ENCODE measurements at places on chromosomes 1 and 21.

DNA sequence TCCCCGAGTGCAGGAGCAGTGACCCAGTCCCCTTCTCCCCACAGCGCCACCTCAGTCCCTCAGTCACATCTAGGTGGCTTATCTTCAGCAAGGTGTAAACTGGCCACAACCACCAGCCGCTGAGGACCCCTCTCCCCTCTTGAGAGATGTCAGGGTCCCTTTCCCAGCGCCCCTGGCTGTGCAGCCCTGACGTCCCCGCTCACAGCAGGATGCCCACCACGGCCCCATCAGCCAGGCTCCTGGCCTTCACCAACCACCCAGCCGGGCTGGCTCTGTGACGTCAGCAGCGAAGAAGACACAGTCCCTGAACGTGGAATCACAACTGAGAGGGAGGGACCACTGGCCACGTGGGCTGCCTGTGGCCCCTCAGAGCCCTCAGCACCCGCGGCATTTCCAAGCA, 249.4 kb downstream of the NPHP4 start:
- H3K27me3 ChIP-seq = peaks cover 64% of the 10 kb centered on the region
- H3K4me3 ChIP-seq = no peak overlapping the region
- H3K36me3 ChIP-seq = no peaks in the 10 kb centered on the region
- no peak for DNase-seq

DNA sequence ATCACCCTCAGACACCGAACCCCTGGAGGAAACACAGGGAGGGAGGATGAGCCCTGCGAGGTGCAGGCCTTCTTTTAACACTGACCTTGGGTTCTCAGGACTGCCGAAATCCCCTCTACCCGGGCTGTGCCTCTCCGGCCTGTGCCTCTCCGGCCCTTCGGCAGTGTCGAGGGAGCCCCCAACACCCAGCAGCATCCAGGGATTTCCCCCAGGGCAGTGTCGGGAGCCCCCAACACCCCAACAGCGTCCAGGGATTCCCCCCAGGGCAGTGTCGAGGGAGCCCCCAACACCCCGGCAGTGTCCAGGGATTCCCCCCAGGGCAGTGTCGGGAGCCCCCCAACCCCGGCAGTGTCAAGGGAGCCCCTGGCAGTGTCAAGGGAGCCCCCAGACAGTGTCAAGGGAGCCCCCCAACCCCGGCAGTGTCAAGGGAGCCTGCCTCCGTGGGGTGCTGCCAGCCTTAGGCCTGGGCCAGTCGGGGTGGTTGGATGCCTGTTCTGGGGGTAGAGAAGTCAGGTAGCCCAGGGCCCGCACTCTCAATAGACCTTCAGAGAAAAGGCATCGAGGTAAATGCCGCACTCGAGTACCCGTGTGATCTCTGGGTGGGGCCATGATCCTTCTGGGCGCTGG, 57.5 kb downstream of the PRKCZ start:
- DNase-seq = no peak
- H3K4me3 ChIP-seq = no peak overlapping the region
- H3K4me1 ChIP-seq = no peaks in the 10 kb centered on the region
- no peak overlapping the region for H3K27ac ChIP-seq

- no peak overlapping the region for H3K27ac ChIP-seq
- H3K27me3 ChIP-seq = no peaks in the 10 kb centered on the region
- H3K36me3 ChIP-seq = no peaks in the 10 kb centered on the region
- DNase-seq = no peak
- H3K4me1 ChIP-seq = no peaks in the 10 kb centered on the region
These were observed 157.1 kb downstream of the DSCAM start for GRCh38 chr21:40689840-40690360.

GRCh38 chr1:53060579-53060978, 1.4 kb upstream of the PODN start:
- H3K4me1 ChIP-seq = peaks cover 10% of the 10 kb centered on the region
- H3K27me3 ChIP-seq = no peaks in the 10 kb centered on the region

GRCh38 chr1:100383743-100384405, 31.6 kb downstream of the CDC14A start:
- no peaks in the 10 kb centered on the region for H3K27me3 ChIP-seq
- peaks cover 6% of the 10 kb centered on the region for H3K36me3 ChIP-seq
- no peak overlapping the region for H3K27ac ChIP-seq

GRCh38 chr1:244603498-244603897, 49.4 kb upstream of the DESI2 start:
- H3K27me3 ChIP-seq = no peaks in the 10 kb centered on the region
- H3K4me3 ChIP-seq = no peak overlapping the region
- H3K4me1 ChIP-seq = no peaks in the 10 kb centered on the region

DNA sequence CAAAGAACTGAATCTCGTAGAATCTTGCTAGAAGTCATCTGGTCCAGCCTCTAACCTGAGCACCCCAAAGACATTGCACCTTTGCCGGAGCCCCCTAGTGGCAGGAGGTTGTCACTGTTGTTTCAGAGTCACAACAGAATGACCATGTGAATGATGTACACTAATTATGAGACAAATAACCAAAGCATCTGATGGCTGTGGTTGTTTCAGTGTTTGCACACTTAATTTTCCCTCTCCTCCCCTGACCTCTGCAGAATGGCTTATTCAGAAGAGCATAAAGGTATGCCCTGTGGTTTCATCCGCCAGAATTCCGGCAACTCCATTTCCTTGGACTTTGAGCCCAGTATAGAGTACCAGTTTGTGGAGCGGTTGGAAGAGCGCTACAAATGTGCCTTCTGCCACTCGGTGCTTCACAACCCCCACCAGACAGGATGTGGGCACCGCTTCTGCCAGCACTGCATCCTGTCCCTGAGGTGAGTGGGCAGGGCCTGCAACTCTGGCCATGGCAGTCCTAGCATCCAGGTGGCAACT, 26.4 kb downstream of the TRAF5 start:
- peaks cover 18% of the 10 kb centered on the region for H3K4me1 ChIP-seq
- peak; percentile 2 for DNase-seq
- H3K27ac ChIP-seq = no peak overlapping the region
- H3K36me3 ChIP-seq = no peaks in the 10 kb centered on the region
- no peaks in the 10 kb centered on the region for H3K27me3 ChIP-seq
- H3K4me3 ChIP-seq = no peak overlapping the region

GRCh38 chr1:209840611-209841010, 12.8 kb downstream of the UTP25 start:
- H3K4me3 ChIP-seq = no peak overlapping the region
- peaks cover 12% of the 10 kb centered on the region for H3K4me1 ChIP-seq
- H3K27ac ChIP-seq = peak overlapping the region; percentile 61
- peaks cover 100% of the 10 kb centered on the region for H3K36me3 ChIP-seq
- no peak for DNase-seq
- no peaks in the 10 kb centered on the region for H3K27me3 ChIP-seq

DNA sequence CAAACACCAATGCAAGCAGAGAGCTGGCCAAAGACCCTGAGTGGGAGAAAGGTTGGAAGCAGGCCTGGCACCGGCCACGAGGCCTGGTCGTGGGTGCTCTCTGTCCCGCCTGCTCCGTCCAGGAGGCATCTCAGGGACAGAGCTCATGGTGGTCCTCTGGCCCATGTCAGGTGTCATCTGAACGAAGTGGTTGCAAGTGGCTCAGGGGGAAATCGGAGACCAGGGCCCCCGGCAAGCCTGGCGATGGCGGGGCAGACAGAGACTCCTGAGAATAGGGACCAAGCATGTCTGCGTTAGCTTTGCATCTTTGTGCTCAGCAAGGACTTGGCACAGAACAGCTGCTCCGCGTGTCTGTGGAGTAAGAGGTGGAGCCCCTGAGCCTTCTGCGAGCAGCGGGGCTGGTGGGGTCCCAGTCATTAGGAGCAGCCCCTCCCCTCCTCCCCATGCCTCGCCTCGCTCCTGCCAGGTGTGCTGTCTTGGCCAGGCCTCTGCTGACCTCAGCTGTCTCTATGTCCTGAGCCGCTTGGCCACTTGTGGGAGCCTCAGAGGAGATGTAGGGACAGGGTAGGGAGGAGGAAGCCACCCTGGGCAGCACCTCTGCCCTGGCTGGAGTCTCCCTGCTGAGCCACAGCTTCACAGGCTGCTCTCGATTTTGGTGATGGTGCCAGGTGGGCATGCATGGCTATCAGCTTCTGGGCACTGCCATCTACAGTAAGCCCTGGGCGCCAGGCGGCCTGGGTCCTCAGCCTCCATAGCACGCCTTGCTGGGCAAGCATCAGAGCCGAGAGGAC, 362.9 kb upstream of the VAMP3 start:
- no peak overlapping the region for H3K4me3 ChIP-seq
- H3K36me3 ChIP-seq = no peaks in the 10 kb centered on the region
- H3K27me3 ChIP-seq = no peaks in the 10 kb centered on the region
- H3K4me1 ChIP-seq = no peaks in the 10 kb centered on the region
- no peak overlapping the region for H3K27ac ChIP-seq
- no peak for DNase-seq

- no peaks in the 10 kb centered on the region for H3K4me1 ChIP-seq
- no peak overlapping the region for H3K27ac ChIP-seq
- H3K36me3 ChIP-seq = no peaks in the 10 kb centered on the region
These were observed 90.7 kb downstream of the RHOU start for GRCh38 chr1:228825840-228826484.

DNA sequence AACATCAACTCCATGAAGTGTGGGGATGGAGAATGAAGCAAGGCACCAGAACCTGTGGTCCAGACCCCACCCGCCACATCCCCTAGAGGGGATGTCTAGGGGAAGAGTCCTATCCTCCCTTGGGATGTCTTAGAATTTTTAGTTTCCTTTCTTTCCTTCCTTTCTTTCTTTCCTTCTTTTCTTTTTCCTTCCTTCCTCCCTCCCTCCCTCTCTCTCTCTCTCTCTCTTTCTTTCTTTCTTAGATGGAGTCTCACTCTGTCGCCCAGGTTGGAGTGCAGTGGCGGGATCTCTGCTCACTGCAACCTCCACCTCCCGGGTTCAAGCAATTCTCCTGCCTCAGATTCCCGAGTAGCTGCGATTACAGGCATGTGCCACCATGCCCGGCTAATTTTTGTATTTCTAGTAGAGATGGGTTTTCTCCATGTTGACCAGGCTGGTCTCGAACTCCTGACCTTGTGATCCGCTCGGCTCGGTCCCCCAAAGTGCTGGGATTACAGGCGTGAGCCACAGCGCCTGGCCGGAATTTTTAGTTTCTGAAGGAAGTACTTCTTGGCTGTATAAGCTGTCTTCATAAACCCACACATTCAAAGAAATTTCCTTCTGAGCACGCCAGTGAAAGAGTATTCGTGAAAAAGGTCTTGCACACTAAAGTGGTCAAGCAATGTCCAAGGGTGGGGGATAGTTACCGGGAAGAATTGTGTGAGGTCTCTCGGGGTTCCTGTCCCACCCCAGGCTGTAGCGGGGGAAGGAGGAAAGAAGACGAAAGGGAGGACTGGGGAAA, 20.8 kb upstream of the LEFTY2 start:
- peaks cover 3% of the 10 kb centered on the region for H3K27me3 ChIP-seq
- no peak for DNase-seq
- no peaks in the 10 kb centered on the region for H3K4me1 ChIP-seq

DNA sequence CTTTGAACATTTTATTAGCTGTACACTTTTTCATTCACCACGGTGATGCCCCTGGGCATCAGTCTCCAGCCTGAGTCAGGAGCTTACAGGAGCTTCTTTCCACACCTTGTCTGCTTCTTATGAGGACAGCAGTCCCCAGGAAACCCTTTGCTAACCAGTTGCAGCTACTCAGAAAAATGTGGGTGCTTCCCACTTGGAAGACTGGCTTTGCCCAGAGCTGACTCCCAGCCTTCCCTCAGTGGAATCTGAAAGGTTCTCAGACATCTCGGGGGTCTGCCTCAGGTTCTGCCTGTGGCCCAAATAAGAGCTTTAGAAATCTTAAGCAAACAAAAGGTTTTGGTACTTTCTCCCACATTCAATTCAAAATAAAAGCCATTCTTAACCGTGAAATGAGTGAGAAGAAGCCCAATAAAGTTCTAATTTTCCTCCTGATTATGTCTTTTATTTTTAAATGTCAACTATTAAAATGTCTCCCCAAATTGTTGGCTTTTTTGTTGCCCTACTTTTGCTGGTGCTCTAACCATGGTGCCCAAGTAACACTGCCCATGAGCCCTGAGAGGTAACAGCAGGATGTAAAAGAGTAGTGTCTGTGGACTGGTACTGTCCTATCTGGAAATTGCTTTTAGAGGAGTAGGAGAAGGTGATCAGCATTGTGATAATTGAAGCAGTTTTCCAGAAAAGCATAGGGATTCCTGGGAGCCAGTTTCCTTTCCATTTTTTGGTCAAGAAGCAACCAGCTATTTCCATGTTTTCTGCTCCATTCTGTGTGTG, 5.6 kb downstream of the C1orf53 start:
- no peak for DNase-seq
- H3K4me1 ChIP-seq = peaks cover 49% of the 10 kb centered on the region
- peaks cover 14% of the 10 kb centered on the region for H3K27me3 ChIP-seq
- no peaks in the 10 kb centered on the region for H3K36me3 ChIP-seq
- H3K4me3 ChIP-seq = no peak overlapping the region

DNA sequence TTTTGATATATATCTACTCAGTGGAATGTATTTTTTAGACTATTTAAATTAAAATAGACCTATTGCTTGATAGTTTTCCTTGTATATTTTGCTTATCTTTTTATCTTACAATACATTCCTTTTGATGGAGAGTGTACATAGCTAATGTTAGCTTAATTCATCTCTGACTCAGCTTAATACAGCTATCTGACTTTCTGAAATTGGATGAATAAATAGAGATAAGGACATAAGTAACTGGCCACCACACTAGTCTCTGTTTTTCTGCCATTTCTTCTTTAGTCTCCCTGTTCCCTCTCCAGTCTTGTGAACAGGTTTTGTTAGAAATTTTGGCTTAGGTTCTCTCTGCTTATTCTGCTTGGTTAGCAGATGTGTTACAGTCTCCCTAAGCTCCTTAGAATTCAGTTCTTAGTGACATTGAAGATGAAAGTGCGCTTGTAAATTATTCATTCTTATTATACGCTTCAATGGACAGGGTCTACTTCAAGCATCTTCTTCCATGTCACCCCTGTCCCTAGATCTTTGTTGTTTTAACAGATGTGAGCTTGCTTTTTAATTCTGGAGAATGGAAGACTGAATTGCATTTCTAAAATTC, 59.6 kb downstream of the XPR1 start:
- H3K27me3 ChIP-seq = no peaks in the 10 kb centered on the region
- no peaks in the 10 kb centered on the region for H3K4me1 ChIP-seq
- no peak overlapping the region for H3K27ac ChIP-seq
- H3K4me3 ChIP-seq = no peak overlapping the region
- no peaks in the 10 kb centered on the region for H3K36me3 ChIP-seq

Data from esophagus squamous epithelium (tissue), 5 donors.